Left lung (tissue), 14 donors: ENCODE measurements at places on chromosomes 12 and 14. TPM values are rescaled to one million over a fixed set of nuclear protein-coding genes. Genes with fewer than 3 reads are reported as not detected.

DNA sequence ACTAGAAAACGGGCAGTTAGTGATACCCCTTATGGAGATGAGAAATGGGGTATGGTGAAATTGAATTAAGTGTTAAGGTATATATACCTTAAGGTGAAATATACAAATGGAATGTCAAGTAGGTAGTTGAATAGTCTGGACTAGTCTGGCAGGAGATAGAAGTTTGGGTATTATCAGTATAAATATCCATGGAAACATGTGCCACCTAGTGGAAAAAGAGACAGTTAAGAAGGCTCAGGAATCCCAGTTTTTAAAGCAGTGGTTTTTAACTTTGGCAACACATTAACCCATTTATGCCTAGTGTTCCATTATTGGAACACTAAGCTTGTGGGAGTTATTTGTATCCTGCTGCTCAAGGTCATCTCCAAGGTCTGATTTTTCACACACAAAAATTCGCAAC, 38.6 kb upstream of the TPH2 start:
- no peaks in the 10 kb centered on the region for H3K36me3 ChIP-seq
- H3K4me3 ChIP-seq = no peak overlapping the region
- H3K27me3 ChIP-seq = no peaks in the 10 kb centered on the region
- H3K4me1 ChIP-seq = no peaks in the 10 kb centered on the region
- H3K27ac ChIP-seq = no peak overlapping the region

DNA sequence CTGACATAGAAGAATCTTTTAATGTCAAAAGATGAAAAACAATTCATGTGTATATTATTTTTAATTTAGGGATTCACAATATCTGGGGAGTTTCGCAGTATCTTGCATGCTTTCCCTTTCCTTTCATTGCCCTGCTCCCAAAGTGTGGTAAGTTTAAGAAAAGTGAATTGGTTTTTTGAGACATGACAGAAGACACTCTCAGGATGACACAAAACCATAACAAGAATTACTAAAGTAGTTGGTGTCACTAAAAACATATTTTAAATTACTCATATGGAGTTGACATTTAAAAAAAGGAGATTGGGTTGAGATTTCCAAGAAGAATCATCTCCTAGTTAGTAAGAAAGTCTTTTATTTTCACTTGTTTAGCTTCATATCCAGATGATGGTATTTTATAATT, 5.1 kb upstream of the PCNX1 start:
- H3K27me3 ChIP-seq = no peaks in the 10 kb centered on the region
- H3K4me1 ChIP-seq = peaks cover 5% of the 10 kb centered on the region
- H3K27ac ChIP-seq = no peak overlapping the region

DNA sequence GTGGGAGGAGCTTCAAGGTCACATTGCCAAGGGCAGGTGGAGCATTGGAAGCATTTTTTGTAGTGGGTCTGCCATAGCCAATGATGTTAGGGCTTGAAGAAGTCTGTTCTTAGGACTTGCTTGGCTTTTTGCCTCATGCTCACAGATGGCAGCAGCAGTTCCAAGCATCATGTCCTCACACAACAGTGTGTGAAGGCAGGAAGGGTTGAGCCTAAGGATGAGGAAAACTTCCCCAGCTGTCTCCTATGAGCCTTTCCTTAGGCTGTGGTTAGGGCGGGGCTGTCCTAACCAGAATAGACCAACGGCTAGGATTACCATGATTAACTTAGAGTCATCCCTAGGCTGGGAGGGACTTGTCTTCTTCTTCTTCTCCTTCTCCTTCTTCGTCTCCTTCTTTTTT, 76.2 kb upstream of the KCNA1 start:
- H3K4me1 ChIP-seq = no peaks in the 10 kb centered on the region
- H3K36me3 ChIP-seq = no peaks in the 10 kb centered on the region
- H3K27me3 ChIP-seq = no peaks in the 10 kb centered on the region
- DNase-seq = no peak
- H3K27ac ChIP-seq = no peak overlapping the region

GRCh38 chr12:96901175-96901574, 5.9 kb upstream of the NEDD1 start:
- H3K36me3 ChIP-seq = no peaks in the 10 kb centered on the region
- no peak for DNase-seq
- peaks cover 1% of the 10 kb centered on the region for H3K4me1 ChIP-seq
- H3K27me3 ChIP-seq = no peaks in the 10 kb centered on the region
- H3K4me3 ChIP-seq = no peak overlapping the region

Gene HPD
- polyA plus RNA-seq = not detected
